ENCODE measurements at places on chromosomes 11 and 22.

- no peak for DNase-seq
Measured at GRCh38 chr11:36825251-36825650, 227.2 kb upstream of the RAG2 start.

GRCh38 chr11:11998091-11998781 is 10.2 kb downstream of the DKK3 start:
- DNase-seq: no peak

- no peak for DNase-seq
Measured at GRCh38 chr22:39238966-39239505, 5.7 kb downstream of the PDGFB start.

DNA sequence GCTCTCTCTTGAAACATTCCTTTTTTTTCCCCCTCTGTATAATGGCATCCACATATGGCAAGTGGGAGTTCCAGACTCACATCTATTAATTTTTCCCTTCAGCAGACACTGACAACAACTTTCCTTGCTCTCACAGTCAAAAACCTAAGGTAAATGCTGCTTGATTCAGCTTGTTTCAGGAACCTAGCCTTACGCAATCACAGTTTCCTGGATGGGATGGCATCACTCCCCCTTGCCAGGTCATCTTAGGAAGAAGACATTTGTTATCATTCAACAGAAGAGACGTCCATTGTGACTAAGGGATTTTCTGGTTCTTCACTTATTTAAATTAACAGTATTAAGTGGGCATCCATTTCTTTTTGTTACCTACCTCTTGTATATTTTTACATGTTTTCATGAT is 112.0 kb upstream of the PDGFD start:
- DNase-seq: no peak

- DNase-seq: no peak
Measured at GRCh38 chr11:7892840-7893254, 38.2 kb downstream of the OR10A6 start.

DNA sequence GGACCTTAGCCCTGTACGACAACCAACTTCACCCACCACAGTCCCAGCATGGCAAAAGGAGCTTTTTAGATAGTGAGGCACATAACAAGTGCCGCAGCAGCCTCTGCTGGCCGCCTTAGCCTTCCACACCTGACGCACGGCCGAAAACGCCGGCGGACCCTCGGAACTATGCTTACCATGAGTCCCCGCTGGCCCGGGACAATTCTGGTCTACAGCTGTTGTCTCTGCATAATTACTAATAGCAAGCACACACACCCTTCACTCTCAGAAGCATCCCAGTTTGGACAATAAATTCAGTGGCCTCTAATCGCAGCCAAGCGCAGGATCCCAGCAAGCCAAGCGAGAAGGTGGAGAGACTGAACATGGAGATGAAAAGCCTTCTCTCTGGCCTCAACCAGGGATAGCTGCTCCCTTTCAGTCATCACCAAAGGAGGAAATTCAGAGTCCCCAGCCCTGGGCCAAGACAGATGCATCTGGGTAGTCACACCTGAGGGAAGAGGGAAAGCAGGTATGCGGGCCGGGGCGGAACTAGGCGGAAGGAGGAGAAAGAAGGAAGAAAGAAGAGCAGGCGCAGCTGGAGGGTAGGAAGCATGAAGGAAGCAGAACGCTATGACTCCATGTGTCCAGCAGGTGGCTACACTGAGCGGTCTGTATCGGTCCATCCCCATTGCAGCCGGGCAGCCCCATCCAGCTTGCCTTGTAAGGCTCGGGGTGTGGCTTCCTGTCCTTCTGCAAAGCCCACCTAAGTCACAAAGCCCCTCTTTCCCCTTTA is 40.3 kb downstream of the BUD13 start:
- no peak for DNase-seq

GRCh38 chr11:118217575-118217974 is 7.2 kb downstream of the JAML start:
- DNase-seq: no peak
